Fibroblast of villous mesenchyme (primary cell): ENCODE measurements at places on chromosomes 6 and 20.

GRCh38 chr6:68710916-68711315 is 75.8 kb downstream of the ADGRB3 start:
- no peak for DNase-seq

DNA sequence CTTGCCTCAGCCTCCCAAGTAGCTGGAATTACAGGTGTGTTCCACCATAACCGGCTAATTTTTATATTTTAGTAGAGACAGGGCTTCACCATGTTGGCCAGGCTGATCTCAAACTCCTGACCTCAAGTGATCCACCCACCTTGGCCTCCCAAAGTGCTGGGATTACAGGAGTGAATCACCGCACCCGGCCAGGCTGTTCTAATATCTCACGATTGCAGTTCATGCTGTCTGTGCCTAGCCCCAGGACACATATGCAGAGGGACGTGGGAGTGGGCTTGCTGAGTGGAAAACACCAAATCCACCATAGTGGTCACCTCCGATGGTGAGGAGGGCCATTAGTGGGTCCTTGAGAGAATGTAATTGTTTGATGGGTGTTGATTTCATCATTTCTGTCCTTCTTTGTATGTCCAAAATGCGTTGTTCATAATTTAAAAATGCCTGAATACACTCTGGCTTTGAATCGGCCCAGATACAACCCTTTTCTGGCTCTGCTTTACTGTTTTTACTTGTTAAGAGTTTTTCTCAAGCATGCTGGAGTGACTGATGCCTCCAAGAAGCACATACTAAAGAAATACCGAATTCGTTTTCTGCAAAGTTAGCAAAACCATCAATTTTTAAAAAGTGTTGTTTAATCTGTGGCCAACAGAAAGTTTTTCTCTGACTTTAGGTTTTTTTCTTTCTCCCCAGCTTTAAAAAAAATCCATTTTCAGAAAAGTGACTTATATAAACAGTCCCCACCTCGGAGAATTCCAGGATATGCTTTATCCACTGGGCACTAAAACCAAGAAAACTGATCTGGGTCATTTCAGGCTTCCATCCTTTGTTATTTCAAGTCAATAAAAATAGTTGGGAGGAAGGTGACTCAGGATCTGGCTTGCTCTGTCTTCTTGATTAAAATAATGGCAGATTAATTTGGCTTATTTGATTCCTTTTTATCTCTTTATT is 18.8 kb upstream of the RALGAPA2 start:
- no peak for DNase-seq

GRCh38 chr6:111973927-111974639 is 79.8 kb upstream of the CCN6 start:
- peak; percentile 51 for DNase-seq

GRCh38 chr20:49432550-49432949 is 49.9 kb downstream of the KCNB1 start:
- DNase-seq: no peak

DNA sequence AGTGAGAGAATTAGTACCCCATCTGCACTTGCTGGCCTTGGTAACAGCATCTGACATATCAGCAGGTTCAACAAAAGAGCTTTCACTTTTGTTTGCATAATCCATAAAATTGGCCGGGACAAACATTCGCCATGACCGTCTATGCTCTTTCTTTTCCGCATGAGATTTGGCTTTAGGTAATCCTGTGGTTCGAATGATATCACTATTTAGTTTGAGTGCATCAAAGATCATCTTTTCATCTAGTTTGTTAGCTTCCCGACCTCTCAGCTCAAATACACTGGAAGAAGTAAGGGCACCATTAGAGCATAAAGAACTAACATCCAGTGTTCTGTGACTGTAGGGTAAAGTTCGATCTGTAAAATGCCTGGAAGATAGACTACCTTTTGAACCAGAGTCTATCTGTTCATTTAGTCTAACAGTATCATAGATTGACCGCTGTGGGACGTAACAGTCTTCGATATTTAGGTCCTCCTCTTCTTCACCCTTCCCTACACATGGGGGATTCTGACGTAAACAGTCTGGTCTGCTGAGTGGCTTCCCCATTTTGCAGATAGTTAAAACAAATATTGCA is 101.6 kb downstream of the DST start:
- peak; percentile 47 for DNase-seq

- no peak for DNase-seq
Measured at GRCh38 chr6:13012977-13013680, 296.6 kb downstream of the PHACTR1 start.

DNA sequence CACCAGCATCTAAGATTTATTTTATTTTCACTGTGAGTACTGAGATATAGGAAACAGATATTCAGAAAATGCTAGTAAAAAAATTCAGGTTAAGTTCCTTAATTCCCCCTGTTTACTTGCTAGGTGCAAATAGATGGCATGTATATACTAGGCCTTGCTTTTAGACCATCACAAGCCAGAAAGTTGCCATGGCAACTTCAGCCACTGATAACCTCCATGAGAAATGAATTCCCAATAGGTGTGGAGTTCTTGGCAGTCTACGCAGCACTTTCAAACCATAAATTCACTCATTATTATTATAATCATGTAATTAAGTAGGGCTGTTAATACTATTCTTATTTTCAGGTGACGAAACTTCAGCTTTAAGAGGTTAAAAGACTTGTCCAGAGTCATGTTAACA is 251.6 kb upstream of the TFAP2D start:
- no peak for DNase-seq

DNA sequence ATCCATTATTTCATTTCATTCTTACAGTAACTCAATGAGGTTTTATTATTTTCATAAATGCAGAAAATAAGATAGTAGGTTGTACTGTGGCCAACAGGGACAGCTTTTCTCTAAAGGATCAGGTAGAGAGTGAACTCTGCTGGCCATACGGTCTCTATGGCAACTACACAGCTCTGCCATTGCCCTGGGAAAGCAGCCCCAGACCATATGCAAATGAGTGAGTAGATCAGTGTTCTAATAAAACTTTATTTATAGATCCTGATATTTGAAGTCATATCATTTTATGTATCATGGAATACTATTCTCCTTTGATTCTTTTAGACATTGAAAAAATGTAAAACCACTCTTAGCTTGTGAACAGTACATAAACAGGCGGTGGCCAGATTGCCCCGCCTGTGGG is 192.5 kb upstream of the RREB1 start:
- DNase-seq: no peak

- no peak for DNase-seq
Measured at GRCh38 chr6:39441301-39441700, 118.8 kb upstream of the KCNK16 start.

- no peak for DNase-seq
Measured at GRCh38 chr6:11044712-11045167, 635 bp upstream of the ELOVL2 start.

GRCh38 chr6:158605266-158605878 is 39.2 kb downstream of the DYNLT1 start:
- peak; percentile 76 for DNase-seq

- DNase-seq: no peak
Measured at GRCh38 chr20:39961637-39962244, 727.3 kb downstream of the MAFB start.

DNA sequence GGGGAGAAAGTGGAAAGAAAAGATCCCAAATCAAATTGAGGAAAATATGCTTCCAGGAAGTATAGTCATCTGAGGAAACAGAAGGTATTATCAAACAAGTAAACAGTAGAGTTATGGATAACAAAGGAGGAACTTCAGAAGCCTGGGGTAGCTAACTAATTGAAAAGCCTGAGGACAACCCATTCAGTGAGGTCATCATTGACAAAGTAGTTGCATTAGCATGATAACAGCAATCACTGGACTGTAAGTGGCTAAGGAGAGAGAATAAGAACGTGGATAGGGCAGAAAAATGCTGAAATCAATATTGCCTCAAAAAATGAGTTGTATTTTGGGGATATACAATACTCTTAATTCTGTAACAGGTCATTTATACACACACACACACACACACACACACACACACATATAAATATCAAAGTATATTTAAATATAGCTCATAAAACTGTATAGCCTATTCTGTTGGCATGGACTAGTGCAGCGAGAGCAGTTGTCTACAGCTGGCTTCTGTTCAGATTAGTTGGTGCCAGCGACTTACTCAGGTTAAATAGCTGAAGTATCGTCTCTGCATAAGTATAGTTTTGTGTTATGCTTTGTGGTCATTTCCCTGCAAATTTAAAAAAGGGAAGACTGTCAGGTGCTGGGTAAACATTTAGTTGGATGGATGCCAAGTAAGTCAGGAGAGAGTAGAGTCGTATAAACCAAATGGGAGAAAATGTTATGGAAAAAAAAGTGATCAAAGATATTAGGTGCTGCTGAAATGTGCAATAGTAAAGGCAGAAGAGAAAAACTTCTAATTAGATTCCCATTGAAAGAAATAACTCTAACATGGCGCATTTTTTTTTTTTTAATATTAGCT is 33.8 kb upstream of the CTAGE9 start:
- no peak for DNase-seq

DNA sequence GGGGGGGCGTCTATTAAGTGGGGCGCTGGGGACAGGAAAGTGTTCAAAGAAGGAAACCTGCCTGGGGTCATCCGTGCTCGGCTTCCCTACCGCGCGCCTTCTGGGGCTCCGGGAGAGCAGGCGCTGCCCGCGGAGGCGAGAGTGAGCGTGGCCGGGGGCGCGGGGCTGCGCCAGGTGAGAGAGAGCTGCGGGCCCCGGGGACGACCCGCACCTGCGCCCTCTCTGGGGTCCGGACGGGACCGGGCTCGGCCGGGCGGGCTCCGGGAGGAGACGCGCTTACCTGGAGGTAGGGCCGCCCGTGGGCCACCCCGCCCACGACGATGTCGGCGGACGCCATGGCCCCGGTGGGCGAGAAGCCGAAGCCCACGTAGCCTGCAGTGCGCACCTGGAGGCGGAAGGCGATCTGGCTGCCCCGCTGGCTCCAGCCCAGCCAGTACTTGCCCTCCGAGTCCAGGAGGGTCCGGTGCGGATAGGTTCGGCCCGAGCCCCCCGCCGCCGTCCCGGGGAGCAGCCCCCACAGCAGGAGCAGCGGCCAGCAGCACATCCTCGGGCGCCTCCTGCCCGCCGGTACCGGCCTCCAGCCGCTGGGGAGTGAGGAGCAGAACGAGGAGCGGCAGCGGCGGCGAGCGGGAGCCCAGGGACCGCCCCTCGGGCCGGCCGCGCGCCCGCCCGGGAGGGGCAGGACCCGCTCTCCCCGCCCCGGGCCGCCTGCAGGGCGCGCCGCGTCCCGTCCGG is at the start of gene MOXD1:
Gene MOXD1, minus strand, starts transcription at position 593 of the 735 bp plus-strand sequence. Its CDS starts 49 bp downstream, at position 544.
- peak; percentile 22 for DNase-seq

DNA sequence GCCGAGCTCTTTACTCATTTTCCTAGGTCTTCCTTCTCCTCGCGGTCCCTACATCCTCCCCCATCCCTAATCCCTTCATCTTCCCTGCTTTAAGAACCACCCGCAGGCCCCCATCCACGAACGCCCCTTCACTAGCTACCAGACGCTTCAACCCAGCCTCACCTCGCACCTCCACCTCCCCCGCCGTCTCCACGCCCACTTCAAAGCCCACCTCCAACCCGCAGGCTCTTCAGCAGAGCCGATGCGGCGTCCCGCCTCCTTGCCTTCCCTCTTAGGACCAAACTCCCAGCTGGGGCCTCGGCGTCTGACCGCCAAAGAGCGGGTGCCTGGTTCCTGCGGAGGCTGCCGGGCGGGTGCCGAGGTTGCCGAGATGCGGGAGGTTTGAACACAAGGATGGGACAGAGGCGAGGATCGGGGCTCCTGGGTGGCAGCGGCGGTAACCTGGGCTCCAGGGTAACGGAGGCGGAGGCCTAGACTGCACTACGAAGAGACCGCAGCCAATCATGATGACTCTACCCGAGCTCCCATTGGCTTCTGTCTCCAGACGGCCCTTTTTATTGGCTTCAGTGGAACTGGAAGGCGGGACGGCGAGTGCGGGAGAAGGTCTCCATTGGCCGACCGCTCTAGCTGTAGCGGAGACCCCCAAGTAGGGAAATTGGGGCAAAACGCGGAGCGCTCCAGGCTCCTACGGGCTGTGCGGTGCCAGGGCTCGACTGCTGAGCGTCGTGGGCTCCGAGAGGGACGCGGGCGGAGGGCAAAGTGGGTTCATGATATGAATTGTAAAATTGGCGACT is at the start of gene LCA5:
Gene LCA5, minus strand, starts transcription at position 477 of the 794 bp plus-strand sequence. CDS start 18,536 bp downstream, outside the sequence.
- peak; percentile 96 for DNase-seq

DNA sequence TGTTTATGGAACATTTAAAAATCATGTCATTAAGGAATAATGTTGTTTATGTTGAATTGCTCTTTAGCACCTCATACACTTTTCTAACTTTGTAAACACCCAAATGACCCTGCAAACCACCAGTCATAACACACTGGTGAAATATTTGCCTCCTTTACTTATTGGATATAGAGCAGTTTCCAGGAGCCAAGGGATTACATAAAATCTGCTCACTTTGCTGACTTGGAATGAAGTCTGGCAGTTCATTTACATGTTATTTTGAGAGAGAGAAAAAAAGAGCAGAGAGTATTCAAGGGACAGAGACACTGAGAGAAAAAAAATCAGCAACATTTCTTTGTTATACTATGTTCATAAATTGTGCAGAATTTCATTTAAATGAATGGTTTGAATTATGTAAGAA is 46.6 kb upstream of the DEFB112 start:
- DNase-seq: no peak

DNA sequence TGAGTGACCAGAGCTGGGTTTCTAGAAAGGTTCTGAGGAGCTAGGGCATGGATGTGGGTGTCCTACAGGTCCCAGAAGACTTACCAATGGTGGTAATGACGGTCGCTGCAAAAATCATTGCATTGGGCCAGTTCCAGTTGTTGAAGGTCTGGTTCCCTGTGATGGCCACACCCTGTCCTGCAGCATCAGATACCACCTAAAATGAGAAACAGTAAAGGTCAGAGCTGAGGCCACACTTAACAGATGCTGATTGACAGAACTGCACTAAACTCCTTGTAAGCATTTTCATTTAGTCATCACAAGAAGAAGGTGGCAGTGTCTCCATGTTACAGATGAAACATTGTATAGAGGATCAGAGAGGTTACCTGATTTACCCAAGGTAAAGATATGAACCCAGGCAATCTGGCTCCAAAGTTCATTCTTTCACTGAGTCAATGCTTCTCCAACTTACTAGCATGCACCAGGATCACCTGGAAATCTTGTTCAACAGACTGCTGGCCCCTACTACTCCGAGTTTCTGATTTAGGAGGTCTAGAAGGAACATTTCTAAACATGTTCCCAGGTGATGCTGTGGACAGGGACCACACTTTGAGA is 33.4 kb downstream of the KCNK5 start:
- DNase-seq: no peak

DNA sequence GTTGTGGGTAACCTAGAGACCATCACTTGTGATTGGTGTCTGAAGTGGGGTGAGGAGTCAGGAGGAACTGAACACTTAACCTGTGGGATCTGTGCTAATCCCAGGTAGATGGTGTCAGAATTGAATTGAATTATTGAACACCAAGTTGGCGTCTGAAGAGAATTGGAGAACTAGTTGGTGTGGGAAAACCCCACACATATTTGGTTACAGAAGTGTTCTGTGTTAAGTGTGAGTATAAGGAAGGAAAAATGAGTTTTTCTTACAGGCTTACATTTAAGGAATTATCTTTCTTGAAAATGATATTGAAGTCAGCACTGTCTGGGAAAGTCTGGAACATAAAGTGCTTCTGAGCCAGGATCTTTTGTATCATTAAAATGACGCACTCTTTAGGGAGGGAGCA is 182.9 kb upstream of the ECI2 start:
- no peak for DNase-seq

GRCh38 chr6:136525586-136526195 is 24.5 kb downstream of the MAP7 start:
- no peak for DNase-seq
